ENCODE measurements at places on chromosomes 11 and 22. TPM values are rescaled to one million over a fixed set of nuclear protein-coding genes. Genes with fewer than 3 reads are reported as not detected.

Gene A4GALT
- total RNA-seq, result 4.4 TPM

Gene ACTN3
- not detected for total RNA-seq

Gene MIOX
- not detected for total RNA-seq

Gene FAM76B
- 20.2 TPM for total RNA-seq

Gene CFAP300
- total RNA-seq, result 1.5 TPM

Gene MS4A4A
- 5.3 TPM for total RNA-seq

Gene FSHB
- total RNA-seq, result not detected

Gene CD3G
- total RNA-seq, result 1.1 TPM

Gene OLFML1
- total RNA-seq, result 9.3 TPM

Gene SYT13
- 11.5 TPM for total RNA-seq

Gene RFPL3
- total RNA-seq, result not detected

Gene PIK3IP1
- total RNA-seq, result 17.9 TPM

Gene FGF19
- 1.0 TPM for total RNA-seq

Gene CLNS1A
- 121 TPM for total RNA-seq

Gene MIEF1
- total RNA-seq, result 25.8 TPM

Gene C22orf31
- not detected for total RNA-seq

Gene TCIRG1
- 61.0 TPM for total RNA-seq

Gene BEST1
- 3.5 TPM for total RNA-seq

Gene ROBO4
- 2.0 TPM for total RNA-seq

Gene DERL3
- 1.6 TPM for total RNA-seq

Gene MOGAT2
- total RNA-seq, result 3.2 TPM

Gene LDHAL6A
- total RNA-seq, result not detected

Gene ZNF70
- 4.6 TPM for total RNA-seq
